ENCODE measurements at places on chromosomes 12 and 14.

GRCh38 chr12:80632835-80633234 is 74.6 kb upstream of the MYF6 start:
- DNase-seq, result no peak

DNA sequence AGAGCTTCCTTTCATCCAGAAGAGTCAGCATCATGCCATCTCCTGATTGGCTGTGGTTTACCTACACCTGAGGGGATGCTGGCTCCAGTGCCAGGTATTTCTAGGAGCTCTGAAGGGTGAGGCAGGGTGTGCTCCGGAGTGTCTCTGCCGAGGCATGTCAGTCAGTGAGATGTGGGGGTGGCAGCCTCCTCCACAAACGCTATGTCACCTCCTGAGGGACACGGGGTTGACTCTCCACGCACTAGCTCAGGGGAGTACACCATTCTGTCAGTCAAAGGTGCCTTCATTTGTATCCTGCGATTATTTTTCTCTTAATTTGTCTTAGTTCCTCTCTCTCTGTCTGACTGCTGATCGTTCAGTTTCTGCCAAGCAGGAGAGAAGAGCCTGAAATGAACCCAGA is 604.5 kb downstream of the VRK1 start:
- DNase-seq, result no peak

GRCh38 chr12:106794369-106794768 is 19.9 kb downstream of the RIC8B start:
- DNase-seq, result no peak

GRCh38 chr12:31234053-31234840 is 91.7 kb downstream of the SINHCAF start:
- DNase-seq, result no peak

- DNase-seq, result peak; percentile 39
Measured at GRCh38 chr12:95336387-95337067, 118.9 kb downstream of the VEZT start.

DNA sequence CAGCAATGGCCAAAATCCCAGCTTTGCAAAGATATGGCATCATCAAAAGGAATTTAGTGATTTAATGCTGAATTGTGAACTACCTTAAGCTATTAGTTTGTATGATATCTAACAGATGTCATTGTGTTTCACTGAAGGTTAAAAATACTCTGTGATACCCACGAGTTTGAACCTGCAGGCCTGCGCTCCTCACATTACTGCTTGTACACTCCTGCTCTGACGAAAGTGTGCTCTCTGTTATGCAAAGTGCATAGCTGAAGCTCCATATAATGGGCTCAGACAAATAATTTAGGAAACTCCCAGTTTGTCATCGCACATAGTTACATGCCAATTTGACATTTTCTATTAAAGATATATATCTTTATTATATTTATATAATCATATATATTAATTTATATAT is 52.2 kb downstream of the SPPL3 start:
- DNase-seq, result no peak

DNA sequence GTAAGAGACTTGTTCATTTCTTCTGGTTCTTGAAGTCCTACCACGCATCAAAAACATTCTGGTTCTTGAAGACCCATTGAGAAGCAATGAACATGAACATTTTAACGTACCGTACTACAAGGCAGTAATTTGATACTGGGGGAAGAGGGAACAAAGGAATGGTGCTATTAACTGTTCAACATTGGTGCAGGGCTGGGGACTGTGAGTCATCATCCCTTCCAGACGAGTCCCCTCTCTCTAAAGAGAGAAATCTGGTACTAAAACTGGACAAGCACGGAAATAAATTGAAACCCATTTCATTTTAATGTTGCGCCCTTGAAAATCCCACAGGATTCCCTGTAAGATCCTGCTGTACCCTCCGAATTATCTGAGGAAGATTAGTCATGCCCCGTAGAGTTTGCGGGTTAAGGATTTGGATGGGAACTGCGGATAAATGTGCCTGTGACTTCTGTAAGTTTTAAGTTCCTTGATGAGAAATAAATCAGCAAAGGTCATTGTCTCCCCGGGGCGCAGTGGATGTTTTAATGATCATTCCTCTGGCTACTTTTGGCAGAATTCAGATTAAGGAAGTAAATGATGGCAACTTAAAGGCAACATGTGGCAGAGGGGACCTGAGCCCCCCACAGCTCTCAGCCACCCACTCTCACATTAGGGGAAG is 78.6 kb downstream of the KCNK13 start:
- DNase-seq, result no peak

DNA sequence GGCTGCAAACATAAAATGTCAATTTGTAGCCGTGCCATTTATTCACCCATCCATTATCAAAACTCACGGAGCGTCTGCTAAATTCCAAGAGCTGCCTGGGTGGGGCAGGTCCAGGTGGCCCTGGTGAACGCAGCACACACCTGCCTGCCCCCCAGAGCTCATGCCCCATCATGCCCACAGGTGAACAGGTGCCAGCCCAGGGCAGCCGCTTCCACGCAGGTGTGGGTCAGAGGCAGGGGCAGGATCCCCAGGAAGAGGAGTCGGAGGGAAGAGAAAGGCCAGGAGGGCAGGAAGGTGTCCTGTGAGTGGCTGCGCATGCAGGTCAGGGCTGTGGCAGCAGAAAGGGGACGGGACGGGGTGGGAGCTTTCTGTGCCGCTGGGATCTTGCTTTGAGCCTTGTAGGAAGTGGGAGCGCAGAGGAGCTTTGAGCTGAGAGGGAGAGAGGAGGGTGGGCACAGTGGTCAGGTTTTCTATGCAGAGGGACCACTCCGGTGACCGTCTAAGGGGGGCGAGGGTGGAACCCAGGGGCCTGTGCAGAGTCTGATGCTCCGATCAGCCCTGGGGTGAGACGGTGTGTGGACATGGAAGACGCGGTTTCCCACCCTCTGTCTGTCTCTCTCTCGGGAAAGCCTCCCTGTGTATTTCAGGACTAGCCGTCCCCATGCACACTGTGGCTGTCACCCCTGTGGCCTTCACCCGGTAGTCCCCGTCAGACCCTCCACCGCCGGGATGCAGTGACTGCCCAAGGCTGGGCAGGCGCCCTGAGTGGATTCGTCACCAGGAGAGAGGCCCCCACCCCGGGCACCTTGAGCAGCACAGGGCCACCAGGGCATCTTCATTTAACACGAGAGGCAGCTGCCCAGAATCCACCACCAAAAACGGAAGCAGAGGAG is 26.7 kb downstream of the GALNT9 start:
- DNase-seq, result no peak

- DNase-seq, result no peak
Measured at GRCh38 chr12:126704609-126705008, 1562.4 kb upstream of the TMEM132C start.

GRCh38 chr14:24123424-24124417 is 6.7 kb upstream of the FITM1 start:
- DNase-seq, result no peak

- DNase-seq, result no peak
Measured at GRCh38 chr14:34000396-34000795, 49.5 kb upstream of the EGLN3 start.

DNA sequence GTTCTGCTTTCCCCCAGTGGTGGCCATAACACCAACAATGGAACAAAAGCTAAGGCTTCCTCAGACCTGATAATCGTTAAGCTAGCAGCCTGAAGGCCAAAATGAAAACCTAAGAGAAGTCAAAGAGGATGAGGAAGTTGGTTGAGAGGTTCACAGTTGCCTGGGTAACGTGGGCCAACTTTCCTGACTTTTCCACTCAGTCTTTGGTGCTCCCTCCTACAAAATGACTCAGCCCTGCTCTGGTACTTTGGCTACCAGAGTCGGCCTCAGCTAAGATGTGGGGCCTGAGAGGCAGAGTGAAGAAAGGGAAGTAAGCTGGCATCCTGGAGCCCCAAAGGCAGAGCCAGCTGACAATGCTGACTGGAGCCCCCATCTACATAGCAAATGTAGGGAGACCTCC is 14.9 kb upstream of the FKBP11 start:
- DNase-seq, result no peak

DNA sequence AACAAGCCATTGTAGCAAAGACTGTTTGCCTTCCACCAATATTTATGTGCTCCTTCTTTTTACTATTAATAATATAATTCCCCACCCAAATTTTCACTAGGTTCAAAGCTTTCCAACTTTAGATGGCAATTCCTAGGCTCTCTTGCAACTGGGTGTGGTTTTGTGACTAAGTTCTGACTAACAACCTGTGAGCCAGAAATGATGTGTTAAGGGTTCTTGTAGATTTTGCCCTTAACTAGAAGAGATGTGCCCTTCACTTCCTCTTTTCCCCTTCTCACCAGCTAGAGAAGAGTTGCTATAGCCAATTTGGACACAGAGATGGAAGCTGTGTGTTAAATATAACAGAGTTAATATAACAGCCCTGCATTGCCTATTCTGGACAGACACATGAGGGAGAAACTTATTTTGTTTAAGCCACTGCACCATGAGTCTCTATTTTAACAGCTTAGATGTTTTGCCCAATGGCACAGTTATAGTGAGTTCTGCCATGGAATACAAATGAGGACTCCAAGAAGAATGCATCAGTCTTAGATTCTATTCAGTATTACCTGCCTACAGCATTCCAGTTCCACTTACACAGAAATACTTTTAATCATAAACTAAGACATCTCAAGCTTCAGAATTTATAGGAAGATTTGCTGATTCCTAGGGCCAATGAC is 216.2 kb downstream of the DUSP6 start:
- DNase-seq, result peak; percentile 81

DNA sequence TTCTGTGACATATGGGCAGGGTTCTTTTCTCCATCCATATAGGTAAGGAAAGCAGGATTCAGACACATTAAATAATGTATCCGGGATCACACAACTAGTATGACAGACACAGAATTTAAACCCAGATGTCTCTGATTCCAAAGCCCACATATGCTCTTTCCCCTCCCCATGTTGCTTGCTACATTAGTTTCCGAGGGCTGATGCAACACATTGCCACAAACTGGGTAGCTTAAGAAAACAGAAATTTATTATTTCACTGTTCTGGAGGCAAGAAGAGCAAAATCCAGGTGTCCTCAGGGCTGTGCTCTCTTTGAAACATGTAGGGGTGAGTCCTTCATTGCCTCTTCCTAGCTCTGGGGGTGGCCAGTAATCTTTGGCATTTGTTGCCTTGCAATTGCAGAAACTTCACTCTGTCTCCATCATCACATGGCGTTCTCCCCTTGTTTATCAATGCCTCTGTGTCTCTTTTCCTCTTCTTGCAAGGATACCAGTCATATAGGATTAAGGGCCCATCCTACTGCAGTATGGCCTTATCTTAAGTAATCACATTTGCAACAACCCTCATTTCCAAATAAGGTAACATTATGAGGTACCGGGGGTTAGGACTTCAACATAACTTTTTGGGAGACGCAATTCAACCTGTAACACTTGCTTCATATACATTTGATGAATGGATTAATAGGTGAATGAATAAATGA is 83.0 kb upstream of the CCND2 start:
- no peak for DNase-seq

GRCh38 chr12:23949348-23950209 is at the start of gene SOX5:
Gene SOX5 (minus strand): TSS chr12:23949670. CDS start chr12:23949601, 69 bp downstream.
- DNase-seq, result no peak

DNA sequence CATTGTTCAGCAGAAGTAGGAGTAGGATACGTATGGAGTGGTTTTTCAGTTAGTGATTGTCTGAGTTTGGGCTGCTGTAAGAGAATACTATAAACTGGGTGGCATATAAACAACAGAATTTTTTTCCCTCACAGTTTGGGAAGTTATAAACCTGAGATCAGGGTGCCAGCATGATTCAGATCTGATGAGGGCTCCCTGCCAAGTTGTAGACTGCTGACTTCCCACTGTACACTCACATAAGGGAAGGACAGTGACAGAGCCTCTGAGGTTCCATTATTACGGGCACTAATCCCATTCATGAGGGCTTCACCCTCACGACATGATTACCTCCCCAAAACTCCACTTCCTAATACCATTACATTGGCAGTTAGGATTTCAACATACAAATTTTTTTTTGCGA is 50.7 kb downstream of the ACSM4 start:
- peak; percentile 45 for DNase-seq

DNA sequence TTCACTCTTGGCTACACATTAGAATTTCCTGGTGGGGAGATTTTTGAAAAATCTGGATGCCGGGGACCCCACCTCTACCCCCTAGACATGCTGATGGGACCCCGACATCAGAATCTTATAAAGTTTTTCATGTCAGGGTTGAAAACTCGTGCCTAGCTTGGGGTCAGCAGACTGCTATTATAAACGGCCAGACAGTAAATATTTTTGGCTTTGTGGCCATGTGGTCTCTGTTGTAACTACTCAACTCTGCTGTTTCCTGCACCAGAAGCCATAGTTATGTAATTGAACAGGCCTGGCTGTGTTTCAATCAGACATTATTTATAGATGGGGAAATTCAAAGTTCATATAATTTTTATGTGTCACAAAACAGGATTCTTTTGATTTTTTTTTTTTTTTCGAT is 41.6 kb downstream of the ACACB start:
- DNase-seq, result no peak

DNA sequence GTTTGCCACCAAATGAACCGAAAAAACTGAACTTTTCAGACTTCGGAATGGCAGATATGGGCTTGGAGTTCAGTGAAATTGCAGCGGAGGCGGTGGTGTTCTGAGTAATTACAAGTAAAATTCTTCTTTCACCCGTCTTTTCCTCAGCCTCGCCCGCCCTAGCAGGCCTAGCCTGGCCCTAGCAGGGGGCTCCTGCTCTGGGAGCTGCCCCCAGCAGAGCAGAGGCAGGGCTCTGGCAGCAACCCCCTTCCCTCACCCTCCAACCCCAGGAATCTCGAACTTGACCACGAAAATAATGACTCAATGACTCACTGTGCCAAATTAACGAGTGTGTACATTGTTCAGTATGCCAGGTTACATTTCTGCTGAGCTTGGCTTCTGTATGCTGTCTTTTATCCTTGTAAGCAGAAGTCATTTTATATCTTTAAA is 1.1 kb downstream of the PAPLN start:
- DNase-seq, result peak; percentile 21

GRCh38 chr14:20614038-20614840 is 23.1 kb upstream of the RNASE12 start:
- DNase-seq, result peak; percentile 89

DNA sequence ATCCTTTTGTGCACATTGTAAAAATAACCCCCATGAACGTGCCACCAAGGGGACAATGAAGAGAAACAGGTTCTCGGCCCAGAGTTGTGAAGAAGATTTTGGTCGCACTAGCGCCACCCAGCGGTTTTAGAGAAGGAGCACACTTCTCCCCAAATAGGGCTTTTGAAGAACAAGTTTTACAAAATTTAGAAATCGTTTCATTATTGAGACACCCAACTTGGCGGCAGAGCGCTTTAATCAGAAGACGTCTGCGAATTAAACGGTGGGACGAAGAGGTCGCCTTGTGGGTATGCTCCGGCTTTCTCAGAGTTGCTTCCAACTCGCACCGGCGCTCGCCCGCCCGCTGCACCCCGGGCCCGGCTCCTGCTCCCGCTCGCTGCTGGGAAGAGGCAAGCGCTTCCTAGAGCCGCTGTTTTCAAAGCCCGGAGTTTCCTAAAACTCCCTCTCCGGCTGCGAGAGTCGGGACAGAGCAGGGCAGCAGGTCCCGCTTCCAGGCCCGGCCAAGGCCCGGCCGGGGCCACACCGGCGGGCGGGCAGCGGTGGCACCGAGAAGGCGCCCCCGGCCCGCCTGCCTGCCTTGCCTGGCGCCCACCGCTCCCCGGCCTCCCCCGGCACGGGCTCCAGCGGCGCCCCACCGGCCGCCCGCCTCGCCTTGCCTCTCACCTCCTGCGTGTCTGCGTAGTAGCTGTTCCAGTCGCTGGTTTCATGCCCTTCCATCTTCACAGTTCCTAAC is 645 bp downstream of the FOXA1 start:
- peak; percentile 81 for DNase-seq

GRCh38 chr14:80549141-80549540 is 337.8 kb upstream of the DIO2 start:
- no peak for DNase-seq
